T47D (cell line): ENCODE measurements at places on chromosomes 2 and 18.
A peak's percentile ranks its signal among the peaks of the same experiment; 100 is the strongest.

DNA sequence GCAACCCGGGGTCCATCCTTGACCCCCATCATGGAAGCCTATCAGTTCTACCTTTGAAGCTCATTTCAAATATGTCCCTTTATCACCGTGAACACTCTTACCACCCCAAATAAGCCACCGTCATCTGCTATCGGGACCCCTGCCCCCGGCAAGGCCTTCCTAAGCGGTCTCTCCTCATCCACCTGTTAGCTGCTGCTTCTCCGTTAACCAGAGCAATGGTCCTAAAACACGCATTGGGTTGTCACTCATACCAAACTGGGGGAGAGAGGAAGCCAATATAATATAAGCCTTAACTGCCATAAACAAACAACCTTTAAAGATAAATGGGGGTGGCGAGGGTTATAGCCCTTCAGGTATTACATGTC is 680 bp downstream of the ASNSD1 start:
- DNase-seq: no peak

DNA sequence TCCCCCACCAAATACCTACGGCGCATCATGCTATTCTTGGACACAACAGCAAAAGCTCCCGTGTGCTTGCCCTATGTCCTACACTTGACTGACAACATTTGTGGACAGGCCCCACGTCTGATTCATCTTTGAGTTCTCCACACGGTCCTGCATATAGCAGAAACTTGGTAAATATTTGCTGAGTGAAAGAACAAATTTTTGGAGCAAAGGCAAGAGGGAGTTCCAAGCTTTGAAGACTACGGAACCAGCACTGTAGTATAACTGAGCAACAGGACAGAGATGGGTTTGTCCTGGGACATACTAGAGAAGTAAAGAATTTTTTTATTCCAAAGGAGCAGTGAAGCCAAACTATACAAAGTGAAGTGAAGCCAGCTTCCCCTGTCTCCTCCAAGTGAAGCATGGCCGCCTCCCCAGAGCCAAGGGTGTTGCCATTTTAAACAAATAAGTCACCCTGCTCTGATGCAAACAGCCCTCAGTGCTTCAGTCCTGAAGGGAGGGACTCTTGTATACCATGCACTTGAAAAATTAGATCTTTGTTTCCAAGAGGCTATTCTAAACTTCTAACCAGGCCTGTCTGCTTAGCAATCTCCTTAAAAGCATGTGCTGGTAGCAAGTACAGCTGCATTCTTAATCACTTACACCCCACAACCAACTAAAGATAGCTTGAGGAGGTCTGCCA is 35.9 kb downstream of the SPRED2 start:
- DNase-seq: no peak

DNA sequence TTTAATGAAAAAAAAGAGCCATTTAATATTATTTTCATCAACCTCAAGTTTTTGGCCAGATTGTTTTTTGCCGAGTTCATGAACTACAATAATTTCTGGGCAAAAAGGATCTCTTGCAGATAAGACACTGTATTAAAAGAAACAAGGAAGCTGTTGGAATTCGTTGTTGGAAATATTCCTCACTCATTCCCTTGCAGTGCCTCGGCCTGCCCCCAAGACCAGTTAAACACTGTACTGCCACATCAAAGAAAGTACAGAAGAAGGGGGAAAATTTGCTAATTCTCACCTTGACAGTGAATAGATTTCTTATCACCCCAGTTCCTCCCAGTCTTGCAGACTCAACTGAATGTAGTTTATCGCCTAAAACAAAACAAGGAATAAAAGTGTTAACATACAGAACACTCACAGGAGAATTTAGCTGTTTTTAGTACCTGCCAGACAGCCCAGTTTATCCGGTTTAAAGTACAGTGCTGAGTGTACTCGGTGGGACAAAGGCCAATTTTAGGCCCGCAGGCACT is 1.2 kb downstream of the IDH1 start:
- DNase-seq: no peak

- peak; percentile 70 for DNase-seq
These were observed 35.5 kb upstream of the TTR start for GRCh38 chr18:31555971-31556747.

- DNase-seq: no peak
These were observed 234.9 kb upstream of the CYRIA start for GRCh38 chr2:16900405-16901025.

DNA sequence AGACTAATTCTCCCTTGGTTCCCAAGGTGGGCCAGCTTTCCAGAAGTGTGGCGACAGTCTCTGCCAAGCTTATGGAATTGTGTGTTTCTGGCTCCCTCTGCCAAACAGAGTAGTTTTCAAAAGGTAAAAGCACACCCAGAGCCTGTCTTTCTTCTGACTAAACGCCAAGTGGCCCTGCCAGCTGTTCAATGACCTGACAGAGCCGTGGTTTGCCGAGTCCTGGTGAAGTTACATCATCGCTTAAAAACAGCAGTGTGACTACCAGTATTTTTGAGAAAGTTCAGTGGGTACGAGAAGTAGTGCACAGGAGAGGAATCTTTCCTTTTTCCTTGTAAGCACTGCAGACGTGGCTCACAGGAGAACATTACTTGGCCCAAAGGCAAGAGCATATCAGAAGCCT is 1.9 kb downstream of the PER2 start:
- DNase-seq: no peak

- DNase-seq: no peak
These were observed 103.9 kb downstream of the TTC32 start for GRCh38 chr2:19797871-19798270.

GRCh38 chr2:208039376-208040110 is 14.2 kb upstream of the PLEKHM3 start:
- DNase-seq: no peak

GRCh38 chr2:219916281-219916680 is 288.9 kb downstream of the SLC4A3 start:
- no peak for DNase-seq

- no peak for DNase-seq
These were observed 92.2 kb downstream of the ALPK2 start for GRCh38 chr18:58536534-58537271.

- DNase-seq: peak; percentile 36
These were observed 644 bp downstream of the PTGR3 start for GRCh38 chr18:75208155-75208835.

DNA sequence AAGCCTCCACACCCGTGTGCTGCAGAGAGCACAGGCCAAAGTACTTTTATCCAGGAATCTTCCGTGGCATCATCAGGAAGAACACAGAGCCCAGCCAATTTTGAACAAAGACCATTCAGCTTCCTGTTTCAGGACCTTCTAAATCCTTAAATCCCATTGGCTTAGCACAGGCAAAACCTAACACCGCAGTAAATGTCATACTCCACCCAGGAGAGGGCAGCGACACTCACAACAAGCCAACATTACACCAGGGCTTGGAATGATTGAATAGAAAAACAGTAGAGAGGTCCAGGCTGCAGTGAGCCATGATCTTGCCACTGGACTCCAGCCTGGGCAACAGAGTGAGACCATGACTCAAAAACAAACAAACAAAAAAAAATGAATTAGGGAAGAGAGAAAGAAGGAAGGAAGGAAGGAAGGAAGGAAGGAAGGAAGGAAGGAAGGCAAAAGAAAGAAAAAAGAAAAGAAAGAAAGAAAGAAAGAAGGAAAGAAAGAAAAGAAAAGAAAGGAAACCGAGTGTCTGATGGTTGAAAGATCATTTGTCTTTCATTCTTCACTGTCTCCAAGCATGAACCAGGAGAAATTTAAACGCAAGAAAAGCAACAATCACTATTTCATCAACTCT is 144.6 kb upstream of the SATB2 start:
- peak; percentile 38 for DNase-seq

GRCh38 chr2:125837128-125837527 is 818.8 kb upstream of the GYPC start:
- no peak for DNase-seq

DNA sequence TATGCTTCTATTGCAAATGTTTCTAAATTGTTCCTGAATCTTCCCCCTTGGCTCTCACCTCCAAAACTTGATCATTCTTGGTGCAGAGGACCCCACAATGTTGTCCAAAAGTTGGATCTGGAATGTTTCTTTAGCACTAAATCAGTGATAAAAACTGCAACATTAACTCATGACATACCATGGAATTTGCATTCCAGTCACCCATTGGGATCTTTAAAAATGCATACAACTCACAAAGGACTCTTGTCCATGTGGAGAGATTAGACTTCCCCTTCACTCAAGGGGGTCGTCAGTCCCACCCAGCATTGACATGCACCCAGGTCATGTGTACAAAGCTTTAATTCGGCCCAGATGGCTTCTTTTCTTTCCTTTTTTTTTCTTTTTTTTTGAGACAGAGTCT is 169.3 kb downstream of the SETBP1 start:
- DNase-seq: no peak

GRCh38 chr2:235537186-235537585 is 43.3 kb downstream of the AGAP1 start:
- DNase-seq: no peak

- DNase-seq: no peak
These were observed 114.8 kb downstream of the MIB1 start for GRCh38 chr18:21855432-21855831.

DNA sequence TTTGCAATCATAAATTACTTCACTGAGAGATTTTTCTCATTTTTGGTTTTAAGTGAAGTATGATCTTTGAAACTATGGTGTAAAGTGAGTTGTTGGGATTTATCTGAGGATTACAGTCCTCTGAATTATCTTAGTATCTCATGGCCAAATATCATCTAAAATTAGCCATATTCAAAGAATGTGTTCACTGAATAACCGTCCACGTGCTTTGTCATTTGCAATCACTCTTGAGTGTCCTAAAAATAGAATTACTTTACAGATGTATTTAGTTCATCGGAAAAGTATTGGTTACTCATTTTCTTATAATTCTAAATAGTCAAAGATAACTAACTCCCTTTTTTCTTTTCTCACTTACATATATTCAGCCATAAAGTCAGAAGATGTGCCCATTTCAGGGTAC is 141.2 kb downstream of the RTN4 start:
- no peak for DNase-seq

DNA sequence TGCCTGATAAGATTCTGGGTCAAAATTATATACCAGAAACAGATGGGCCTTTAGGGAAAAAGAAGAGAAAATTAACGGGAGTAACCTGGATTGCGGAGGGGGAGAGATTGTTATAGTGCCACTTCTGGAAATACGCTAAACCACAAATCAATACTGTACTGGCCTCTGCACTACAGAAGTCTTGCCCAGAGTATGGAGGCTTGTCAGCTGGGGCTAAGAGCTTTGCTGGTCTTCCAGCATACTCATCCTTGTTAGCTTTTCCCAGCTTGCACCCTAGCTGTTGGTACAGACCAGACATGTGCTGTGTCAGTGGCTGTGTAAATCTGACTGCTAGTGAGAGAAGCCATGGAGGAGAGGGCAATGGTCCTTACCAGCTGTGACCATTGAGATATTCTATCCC is 8.9 kb downstream of the AGBL5 start:
- no peak for DNase-seq

DNA sequence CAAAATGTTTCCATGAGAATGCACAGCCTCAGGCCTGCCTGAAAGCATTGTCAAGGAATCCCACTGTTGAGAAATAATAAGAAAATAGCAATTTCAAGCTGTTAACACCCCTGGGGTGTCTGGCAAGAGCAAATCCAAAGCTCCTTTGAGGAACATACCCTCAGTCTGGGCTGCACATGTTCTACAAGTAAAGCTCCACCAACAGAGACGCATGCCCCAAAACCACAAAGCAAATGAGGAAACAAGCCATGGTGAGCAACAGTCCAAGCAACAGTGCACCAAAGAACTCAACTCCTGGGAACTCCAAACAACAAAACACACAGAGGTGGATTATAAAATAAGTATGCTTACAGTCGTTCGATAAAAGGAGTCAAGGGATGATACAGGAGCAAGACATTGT is 40.3 kb downstream of the CYP27C1 start:
- DNase-seq: peak; percentile 54

DNA sequence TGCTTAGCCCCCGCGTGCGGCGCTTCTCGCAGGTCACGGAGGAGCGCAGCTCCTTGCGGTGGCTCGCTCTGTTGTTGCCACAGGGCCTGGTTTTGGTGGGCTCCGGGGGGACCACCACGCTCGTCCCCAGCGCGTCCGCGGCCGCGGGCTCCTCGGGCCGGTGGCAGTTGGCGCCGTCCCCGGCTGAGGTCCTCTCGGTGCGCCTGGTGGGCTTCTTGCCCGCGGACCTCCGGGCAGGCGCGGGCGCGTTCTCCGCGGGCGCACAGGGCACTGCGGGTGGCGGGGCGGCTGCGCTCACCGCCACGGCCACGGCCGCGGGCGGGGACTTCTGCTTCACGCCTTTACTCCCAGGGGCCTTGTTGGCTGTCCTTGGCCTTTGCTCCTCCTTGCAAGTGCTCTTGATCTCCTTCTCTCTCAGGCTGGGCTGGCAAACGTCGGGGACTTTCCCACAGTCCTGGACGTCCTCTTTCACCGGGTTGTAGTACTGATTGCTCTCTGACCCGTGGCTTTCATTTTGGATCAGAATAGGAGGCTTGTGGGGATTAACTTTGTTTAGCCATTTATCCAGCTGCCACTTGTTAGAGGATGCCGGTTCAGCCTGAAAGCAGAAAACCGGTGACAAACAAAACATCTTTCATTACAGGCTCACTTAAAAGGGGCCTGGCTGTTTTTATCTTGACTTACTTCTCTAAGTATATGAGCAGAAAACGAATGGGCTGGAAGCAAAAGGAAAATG is 104.0 kb upstream of the REV1 start:
- DNase-seq: no peak

- no peak for DNase-seq
These were observed 275.9 kb upstream of the MAP2 start for GRCh38 chr2:209147981-209148380.

- no peak for DNase-seq
These were observed 112.2 kb downstream of the TRIB2 start for GRCh38 chr2:12828980-12829379.

DNA sequence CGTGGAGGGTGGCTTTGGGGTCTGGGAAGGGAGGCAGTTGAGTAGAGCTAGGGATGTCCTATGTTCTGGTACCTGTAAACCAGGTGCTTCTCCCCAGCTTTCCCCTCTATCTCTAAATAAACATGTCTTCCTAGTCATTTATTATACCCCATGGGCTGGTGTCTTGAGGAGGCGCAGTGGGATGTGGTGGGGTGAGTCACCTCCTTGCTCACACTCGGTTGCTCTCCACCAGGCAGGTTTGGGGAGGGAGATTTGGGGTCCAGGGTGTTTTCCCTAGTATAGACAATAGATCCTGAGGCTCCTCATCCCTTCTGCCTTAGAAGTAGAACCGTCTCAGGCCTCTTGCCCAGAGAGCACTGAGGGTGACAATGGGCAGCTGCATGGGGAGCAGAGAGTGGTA is 5.1 kb downstream of the PSD4 start:
- DNase-seq: no peak

GRCh38 chr2:218047536-218048225 is 21.4 kb upstream of the RUFY4 start:
- no peak for DNase-seq
